Left renal cortex interstitium (tissue), 4 donors: ENCODE measurements at places on chromosomes 5 and 9.

- no peak for DNase-seq
Measured at GRCh38 chr9:116791326-116791725, 104.2 kb downstream of the TRIM32 start.

DNA sequence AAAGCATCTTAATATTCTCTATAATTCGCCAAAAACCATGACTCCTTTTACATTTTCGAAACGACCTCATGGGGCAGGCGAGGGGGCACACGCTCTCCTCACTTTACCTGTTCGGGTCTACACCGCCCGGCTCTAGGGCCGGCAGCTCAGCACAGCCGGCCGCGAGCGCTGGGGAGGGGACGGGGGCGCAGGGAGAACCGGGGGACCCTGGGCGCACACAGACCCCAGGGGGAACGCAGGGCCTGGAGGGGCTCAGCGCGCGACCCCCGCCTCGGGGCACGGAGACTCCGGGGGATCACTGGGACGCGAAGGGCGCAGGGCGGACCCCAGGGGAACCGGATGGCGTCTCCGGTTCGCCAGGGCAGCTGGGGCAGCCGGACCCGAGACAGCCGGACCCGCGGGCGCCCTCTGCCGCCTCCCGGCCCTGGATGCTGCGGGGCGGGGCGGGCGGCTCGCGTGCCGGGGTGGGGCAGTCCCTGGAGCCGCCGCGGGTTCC is at the start of gene AHRR:
Gene AHRR (plus strand): TSS at position 485 of the 496 bp plus-strand sequence. CDS start 22,189 bp downstream, outside the sequence.
- DNase-seq = no peak

DNA sequence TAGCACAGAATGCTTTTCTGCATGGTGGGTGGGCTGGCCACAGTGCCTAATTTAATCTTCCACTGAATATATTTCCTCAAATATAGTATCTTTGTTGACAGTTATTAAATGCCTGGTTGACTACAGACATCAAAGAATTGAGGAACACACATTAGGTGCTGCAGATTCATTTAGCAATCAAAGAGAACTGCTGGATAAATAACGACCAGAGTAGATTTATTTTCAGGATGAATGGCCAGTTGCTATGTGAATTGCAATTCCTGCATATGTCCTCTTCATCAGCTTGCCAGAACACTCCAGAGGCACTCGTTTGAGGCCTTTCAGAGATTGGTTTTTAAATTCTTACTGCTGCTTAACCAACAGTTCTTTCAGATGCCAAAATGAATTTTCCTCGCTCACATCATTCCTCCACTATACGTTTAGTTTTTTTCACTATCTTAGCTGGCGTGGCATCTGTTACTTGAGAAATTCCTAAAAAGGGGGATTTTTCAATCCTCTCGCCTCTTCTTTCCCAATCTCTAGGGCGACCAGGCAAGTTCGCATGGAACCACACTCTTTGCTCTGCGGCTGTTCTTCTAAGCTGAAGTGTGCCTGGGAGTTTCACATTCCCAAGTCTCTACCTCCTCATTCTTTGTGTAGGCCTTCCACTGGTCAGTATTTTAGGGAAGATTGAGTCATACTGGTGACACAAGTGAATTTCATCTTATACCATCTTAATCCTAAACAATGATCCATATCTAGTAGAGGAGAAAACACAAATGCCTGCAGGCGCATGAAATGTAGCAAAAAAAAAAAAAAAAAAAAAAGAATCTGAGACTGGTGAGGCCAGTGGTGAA is 237.1 kb upstream of the NMUR2 start:
- no peak for DNase-seq

DNA sequence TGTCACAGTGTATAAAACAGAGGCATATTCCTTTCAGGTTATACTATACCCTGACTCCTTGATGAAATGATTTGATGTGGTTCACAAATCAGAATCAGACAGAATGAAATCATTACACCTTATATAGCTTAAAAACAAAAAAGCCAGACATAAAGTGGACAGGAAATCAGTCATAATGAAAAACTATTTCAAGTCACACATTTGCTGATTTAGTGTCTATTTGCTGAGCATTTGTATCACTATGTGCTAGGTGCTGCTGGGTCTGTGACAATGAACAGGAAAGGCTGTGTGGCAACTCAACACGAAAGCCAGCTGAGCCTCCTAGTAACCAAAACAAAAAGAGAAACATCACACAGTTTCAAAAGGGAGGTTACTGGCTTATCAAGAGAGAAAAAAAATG is 194.0 kb downstream of the EFNA5 start:
- no peak for DNase-seq

GRCh38 chr9:105118636-105119035 is 125.8 kb upstream of the SLC44A1 start:
- DNase-seq = no peak

- no peak for DNase-seq
Measured at GRCh38 chr9:4334410-4334813, 34.5 kb upstream of the GLIS3 start.

- no peak for DNase-seq
Measured at GRCh38 chr9:69963803-69964202, 79.8 kb upstream of the MAMDC2 start.

- DNase-seq = no peak
Measured at GRCh38 chr9:966870-967269, 9.6 kb upstream of the DMRT3 start.

DNA sequence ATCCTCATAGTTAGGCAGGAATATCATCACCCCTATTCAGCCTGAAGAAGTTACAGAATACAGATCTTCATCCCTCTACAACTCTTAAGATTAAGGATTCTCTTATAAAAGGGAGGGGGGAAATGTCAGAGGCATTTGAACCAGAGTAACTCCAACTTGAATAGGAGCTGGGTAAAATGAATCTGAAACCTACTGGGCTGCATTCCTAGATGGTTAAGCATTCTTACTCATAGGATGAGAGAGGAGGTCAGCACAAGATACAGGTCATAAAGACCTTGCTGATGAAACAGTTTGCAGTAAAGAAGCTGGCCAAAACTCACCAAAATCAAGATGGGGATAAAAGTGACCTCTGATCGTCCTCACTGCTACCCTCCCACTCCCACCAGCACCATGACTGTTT is 14.4 kb downstream of the FREM1 start:
- no peak for DNase-seq

DNA sequence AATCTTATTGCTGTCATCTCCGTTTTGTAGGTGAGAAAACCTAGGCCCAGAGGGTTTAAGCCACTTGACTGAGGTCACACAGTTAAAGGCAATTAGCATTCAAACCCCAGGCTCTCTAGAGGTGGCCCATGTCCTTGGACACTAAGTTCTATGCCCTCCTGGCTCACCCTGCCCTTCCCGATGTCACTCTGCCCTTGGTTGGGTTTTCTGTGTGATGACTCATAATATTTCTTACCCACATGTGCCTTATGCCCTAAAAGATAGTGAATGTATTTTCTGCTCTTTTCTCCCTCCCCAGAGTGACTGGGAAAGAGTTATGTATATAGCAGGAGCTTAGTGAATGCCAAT is 174.5 kb upstream of the PITX1 start:
- DNase-seq = no peak

- DNase-seq = peak; percentile 26
Measured at GRCh38 chr9:27933210-27934025, 360.1 kb upstream of the C9orf72 start.

DNA sequence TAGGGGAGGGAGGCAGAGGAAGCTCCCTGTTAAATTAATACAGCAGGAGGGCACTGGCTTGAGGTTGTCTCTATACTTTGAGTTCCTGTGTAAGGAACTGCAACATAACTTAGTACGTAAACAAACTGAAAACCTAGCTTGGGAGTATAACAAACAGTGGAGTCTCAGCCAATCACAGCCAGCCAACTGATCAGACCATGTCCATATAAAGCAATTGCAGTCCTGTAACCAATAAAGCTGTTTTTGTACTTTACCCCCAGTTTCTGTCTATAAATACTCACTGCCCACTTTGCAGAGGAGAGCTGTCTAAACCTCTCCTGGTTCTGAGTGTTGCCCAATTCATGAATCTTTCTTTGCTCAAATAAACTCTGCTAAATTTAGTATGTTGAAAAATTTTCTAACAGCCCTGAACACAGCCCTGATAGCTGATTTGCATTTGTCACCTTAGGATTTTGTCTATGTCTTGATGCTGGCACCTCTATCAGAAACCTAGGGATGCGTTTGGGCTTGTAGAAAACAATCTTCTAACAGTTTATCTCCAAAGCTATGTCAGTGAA is 39.9 kb downstream of the GDNF start:
- no peak for DNase-seq

DNA sequence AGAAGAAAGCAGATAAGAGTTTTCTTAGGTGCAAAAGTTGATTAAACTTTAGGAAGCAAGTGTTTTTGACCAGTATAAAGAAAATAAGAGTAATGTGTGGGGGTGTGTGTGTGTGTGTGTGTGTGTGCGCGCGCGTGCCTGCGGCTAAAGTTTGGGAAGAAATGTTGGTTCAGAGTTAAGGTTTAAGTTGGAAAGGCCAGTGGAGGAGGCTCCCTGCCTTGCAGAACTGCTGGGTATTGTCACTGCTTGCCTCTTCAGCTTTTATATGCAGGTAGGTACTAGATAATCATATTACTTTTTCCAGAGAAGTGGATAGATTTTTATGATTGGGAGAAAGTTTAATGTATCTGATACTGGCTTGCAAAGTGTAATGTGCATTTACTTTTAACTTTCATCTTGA is 2.0 kb downstream of the PIK3R1 start:
- DNase-seq = no peak

DNA sequence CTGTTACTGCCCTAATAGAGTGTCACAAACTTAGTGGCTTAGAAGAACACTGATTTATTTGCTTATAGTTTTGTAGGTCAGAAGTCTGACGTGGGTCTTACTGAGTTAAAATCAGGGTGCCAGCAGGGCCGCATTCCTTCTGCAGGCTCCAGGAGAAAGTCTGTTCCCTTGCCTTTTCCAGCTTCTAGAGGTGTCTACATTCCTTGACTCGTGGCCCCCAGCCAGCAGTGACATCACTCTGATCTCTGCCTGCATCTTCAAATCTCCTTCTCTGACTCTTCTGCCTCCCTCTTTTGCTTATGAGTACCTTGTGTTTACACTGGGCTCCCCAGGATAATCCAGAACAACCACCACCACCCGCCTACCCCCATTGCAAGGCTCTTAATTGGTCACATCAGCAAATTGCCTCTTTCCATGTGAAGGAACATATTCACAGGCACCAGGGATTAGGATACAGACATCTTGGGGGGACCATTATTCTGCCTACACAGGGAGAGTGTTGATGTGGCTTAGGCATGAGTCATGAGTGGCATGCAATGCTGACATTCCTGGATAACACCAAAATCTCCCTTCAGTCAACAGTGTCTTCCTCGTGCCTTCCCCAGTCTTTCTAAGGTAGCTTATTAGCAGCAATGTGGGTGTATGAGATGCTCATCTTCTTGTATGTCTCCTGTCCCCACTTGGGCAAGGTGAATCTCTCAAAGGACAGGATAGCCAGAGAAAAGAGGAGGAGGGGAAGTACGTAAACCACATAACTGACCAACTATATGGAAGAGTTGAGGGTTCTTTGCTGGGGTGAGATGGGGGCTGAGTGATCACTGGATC is 24.4 kb downstream of the CYFIP2 start:
- no peak for DNase-seq

- DNase-seq = no peak
Measured at GRCh38 chr9:112012026-112012902, 115.7 kb downstream of the UGCG start.

DNA sequence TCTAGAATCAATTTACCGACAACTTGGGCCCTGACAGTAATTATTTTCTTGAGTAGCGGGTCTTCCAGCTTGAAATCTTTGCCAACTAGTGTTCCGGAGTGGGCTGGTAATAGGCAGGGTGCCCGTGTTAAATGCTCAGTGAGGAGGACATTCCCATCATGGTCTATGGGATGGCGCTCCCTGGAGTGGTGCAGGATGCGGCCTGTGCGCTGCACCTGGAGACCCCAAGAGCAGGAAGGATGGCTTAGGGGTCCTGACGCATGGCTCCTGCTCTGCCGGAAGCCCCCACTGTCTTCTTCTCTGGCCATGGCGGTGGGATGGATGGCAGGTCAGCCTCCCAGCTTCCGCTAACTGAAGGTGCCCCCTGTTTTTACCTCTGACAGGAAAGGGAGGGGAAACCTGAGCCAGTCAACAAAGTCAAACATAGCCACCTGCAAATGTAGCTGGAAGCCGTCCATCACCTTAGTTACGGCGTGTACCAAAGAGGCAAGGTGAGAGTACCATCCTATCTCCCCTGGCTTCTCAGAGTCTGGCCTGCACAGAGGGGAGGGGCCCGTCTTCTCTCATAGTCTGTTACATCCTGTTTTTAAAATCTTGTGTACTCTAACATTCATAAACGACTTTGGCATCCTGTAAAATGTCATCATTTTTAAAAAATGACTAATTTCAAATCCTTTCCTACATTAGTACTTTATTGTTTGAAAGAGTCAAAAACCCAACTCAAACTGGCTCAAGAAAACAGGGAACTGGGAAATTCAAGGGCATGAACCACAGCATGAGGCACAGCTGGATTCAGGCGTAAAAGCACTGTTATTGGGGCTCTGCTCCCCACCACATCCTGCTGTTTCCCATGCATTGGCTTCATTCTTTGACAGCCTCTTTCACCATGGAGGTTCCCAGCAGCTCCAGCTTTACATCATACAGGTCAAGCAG is 28.5 kb upstream of the UNC5A start:
- no peak for DNase-seq

DNA sequence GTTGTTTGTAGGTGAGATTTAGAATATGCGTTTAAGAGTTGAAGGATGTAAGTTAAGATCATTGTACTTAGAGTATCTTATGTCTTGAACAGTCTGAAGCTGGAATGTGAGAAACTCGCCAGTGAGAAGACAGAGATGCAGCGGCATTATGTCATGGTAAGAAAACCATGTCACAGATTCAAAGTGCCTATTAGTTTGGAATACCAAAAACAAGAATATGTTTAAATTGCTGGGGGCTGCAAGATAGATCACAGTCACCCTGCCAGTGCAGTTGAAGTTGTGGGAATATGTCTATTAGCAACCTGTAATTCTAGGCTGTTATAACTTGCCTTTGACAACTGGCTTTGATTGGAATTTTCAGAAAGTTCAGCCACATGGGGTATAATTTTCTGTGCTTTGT is 3.0 kb downstream of the TLE4 start:
- no peak for DNase-seq

- DNase-seq = no peak
Measured at GRCh38 chr9:18611971-18612370, 138.0 kb downstream of the ADAMTSL1 start.

GRCh38 chr5:175092691-175093090 is 351.3 kb downstream of the DRD1 start:
- no peak for DNase-seq

DNA sequence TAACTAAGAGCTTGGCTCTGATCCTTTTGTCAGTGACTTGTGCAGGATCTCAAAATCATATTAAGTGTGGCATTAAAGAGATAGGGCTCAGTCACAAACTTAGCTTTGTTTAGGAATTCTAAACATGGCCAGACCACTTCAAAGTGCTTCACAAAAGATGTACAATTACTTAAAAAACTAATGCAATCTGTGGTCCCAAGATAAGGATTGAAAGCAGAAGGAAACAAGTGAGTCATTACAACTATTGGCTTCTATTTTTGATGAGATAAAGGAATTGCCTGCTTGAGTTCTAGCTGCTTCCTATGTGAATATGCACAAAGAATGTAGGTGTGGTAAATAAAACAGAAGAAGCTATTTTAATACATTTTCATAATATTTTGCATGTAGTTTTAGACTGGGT is 44.9 kb upstream of the SLC12A2 start:
- DNase-seq = no peak
